ENCODE measurements at places on chromosomes 16 and 17.

GRCh38 chr17:75001915-75002843 lies 10.3 kb upstream of the MRPL58 start:
- DNase-seq = no peak

GRCh38 chr17:65278050-65278819 lies 141.1 kb downstream of the RGS9 start:
- peak; percentile 18 for DNase-seq

GRCh38 chr16:4700997-4701743 lies 7.8 kb downstream of the NUDT16L1 start:
- no peak for DNase-seq

GRCh38 chr17:5541610-5542202 lies 42.6 kb downstream of the NLRP1 start:
- DNase-seq = no peak

DNA sequence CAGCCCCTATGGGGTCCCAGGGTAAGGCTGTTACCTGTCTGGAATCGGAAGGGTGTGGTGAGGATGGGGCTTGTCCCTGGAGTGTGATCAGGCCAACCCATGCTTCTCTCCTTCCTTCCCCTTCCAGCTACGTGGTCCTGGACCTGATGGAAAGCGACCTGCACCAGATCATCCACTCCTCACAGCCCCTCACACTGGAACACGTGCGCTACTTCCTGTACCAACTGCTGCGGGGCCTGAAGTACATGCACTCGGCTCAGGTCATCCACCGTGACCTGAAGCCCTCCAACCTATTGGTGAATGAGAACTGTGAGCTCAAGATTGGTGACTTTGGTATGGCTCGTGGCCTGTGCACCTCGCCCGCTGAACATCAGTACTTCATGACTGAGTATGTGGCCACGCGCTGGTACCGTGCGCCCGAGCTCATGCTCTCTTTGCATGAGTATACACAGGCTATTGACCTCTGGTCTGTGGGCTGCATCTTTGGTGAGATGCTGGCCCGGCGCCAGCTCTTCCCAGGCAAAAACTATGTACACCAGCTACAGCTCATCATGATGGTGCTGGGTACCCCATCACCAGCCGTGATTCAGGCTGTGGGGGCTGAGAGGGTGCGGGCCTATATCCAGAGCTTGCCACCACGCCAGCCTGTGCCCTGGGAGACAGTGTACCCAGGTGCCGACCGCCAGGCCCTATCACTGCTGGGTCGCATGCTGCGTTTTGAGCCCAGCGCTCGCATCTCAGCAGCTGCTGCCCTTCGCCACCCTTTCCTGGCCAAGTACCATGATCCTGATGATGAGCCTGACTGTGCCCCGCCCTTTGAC lies 2.4 kb downstream of the MAPK7 start:
- no peak for DNase-seq

- DNase-seq = no peak
Measured at GRCh38 chr17:50331085-50331791, 14.7 kb upstream of the XYLT2 start.

DNA sequence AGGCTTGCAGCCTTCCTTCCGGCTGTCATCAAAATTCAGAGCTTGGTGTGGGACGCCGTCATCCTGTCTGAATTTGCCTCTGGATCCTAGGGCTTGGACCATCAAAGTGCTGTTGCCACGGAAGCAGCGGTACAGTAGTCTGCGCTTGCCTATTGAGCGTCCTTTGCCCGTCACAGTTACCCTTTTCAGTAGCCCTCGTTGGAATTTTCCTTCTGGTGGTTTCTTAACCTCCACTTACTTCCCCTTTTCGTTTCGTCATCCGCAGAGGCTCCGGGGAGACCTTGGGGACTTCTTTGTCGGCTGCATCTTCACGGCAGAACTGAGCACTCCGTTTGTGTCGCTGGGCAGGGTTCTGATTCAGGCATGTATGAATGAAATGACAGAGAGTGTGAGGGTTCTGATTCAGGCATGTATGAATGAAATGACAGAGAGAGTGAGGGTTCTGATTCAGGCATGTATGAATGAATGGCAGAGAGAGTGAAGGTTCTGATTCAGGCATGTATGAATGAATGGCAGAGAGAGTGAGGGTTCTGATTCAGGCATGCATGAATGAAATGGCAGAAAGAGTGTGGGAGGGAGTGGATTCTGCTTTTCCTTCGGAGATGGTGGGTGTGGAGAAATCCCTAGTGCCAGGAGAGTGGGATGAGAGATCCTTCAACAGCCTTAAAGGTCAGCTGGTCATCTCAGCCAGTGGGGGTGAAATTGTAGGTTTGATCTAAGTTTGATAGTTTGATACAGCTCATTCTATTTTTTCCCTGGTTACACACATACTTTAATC lies 8.0 kb downstream of the TLCD3A start:
- no peak for DNase-seq

DNA sequence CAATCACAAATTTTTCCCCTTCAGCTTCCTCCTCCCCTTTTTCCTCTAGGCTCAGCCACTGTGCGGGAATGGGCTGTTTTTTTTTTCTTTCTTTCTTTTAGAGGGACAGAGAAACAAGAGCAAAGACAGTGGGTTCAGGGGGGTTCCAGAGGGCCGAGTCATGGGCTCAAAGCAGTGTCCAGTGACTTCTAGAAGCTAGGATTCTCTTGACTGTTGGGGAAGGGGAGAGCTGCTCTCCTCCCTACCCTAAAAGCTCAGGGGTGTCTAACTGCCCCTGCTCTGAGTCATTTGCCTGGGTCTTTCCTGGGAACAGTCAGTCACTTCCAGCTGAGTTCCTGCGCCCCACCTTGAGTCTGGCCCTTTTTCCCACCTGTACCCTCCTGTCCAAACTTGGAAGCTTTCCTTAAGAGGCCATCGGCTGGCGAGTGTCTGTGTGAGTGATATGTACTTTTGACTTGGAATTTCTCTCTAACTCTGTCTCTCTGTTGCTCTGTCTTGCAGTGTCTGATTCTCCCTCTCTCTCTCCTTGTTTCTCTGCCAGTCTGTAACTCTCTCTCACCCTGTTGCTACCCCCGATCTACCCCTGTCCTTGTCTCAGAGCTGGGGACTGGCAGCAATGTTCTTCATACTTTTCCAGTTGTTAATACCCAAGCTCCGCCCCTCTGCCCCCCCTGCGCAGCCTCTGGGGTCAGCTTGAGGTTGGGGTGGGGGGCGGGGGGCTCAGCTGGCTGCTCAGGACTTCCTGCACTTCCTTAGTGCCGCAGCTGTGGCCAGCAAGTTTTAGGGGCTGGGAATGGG lies 2.4 kb downstream of the THRA start:
- DNase-seq = no peak

DNA sequence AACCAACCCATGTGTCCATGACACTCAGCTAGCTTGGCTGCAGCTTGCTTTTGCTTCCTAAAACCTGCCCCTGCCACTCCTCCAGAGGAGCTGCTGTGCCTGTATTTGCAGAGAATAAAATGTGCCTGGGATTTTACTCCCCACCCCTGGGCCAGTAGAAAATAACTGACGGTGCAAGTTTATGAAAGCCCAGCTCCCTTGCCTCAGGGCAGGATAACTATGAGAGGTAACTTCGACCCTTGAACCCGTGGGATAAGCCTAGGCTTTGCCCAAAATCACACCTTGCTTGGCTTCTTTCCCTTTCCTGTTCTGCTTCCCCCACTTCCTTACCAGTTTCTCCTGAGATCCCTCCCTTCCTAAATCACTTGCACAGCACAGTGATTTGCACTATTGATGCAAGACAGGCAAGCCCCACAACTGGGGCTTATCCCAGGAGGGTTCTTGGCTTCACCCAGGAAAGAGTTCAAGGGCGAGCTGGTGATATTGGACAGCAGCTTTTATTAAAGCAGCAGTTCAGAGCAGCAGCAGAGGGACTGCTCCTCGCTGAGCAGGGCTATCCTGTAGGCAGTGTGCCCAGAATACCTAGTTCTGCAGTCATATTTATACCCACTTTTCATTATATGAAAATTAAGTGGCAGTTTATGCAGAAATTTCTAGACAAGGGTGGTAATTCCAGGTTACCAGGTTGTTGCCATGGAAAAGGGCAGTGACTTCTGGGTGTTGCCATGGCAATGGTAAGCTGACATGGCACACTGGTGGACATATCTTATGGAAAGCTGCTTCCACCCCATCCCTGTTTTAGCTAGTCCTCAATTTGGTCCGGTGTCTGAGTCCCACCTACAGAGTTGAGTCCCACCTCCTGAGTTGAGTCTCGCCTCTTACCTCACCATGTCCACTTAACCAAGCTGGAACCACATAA lies 6.3 kb upstream of the ERCC4 start:
- no peak for DNase-seq

DNA sequence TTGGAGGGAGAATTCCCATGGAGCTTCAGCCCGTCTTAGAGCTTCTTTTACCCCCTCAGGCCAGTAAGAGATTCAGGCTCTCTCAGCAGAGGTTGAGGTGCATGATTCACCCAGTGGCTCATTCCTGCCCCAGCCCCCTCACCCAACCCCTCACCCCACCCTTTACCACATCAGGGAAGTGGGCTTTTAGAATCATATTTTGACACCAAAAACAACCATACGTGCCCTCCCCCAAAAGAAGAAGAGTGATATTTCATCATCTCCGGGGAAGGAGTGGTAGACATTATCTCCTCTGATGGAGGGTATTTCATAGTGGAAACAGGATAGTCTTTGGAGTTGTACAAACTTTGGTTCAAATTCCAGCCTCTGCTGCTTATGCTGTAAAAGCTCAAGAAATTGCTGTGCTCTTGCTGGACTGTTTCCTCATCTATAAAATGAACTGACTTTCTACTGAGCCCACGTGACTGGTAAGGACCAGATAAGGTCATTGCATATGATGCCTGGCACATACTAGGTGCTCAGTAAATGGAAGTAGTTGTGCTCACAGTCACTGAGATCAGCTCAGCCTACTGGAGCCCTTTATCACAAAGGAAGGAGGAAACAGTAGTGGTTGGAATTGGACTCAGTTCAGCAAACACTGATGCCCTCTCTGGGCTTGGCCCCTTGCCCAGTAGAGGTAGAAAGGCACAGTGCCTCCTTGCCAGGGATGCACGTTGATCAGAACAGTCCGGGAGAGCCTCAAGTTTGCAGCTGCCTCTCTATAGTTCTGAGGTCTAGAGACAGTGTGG lies 18.3 kb upstream of the CCL5 start:
- DNase-seq = no peak

- peak; percentile 56 for DNase-seq
Measured at GRCh38 chr16:14562691-14563491, 67.2 kb downstream of the PARN start.

- DNase-seq = no peak
Measured at GRCh38 chr17:13646411-13646810, 44.7 kb upstream of the HS3ST3A1 start.
